Cardiac septum (tissue), 1 donor: ENCODE measurements at places on chromosomes 5 and 9. TPM values are rescaled to one million over a fixed set of nuclear protein-coding genes. Genes with fewer than 3 reads are reported as not detected.

DNA sequence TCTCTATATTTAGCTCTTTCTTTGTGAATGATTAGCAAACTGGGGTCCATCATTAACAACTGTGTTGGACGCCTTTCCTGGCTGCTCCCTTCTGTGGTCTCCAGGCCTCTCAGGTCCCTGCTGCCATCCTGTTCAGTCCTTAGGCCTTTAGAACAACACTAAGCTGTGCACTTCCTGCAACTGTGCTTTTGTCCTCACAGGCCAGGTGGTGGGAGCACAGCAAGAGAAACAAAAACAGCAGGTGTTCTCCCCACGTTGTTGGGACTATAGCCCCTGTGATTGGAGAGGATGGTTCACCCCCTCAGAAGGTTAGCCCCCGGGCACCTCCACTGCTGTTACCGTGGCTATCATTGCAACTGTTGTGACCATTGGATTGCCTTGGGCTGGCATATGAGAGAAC lies 41.7 kb upstream of the CLINT1 start:
- no peak for DNase-seq

The SPEF2 gene
- total RNA-seq: 2.2 TPM

The ARHGEF39 gene
- 0.48 TPM for total RNA-seq

GRCh38 chr9:4221931-4222330 lies 77.9 kb downstream of the GLIS3 start:
- no peak for DNase-seq

GRCh38 chr5:128904805-128905567 lies 60.3 kb upstream of the SLC27A6 start:
- no peak for DNase-seq

DNA sequence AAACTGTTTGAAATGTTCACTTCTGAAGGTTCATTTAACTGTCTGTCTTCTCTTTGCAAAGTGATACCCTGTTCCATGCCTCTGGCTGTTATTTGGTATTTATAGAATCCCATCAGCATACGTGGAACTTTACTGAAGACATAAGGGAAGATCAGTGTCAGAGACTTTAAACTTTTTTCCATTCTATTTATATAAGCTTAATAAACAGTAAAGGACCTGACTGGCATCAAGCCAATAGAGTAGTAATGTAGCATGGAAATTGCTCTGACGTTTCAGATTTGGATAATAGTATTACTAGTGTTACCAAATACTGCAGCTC lies 94.9 kb upstream of the MINAR2 start:
- no peak for DNase-seq

The IGFBPL1 gene
- 0.30 TPM for total RNA-seq

DNA sequence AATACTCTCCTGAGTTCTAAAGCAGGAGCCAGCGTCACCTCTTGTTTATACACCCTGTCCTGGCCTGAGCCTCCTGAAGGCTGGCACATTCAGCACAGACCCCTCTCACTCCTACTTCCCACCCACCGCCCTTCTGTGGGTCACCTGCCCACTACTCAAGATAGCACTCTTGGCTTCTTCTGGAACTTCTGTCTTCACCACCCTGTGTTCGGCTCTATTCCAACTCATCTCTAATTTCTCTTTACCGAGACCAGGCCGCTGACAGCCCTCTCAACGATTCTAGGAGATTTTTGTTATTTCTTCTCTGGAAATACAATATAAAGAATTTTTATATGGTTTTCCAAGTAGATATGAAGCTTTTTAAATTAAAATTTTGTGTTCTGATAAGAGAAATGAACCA lies 57.4 kb downstream of the IRF1 start:
- DNase-seq: no peak

The PCDHB14 gene
- total RNA-seq: 4.4 TPM

DNA sequence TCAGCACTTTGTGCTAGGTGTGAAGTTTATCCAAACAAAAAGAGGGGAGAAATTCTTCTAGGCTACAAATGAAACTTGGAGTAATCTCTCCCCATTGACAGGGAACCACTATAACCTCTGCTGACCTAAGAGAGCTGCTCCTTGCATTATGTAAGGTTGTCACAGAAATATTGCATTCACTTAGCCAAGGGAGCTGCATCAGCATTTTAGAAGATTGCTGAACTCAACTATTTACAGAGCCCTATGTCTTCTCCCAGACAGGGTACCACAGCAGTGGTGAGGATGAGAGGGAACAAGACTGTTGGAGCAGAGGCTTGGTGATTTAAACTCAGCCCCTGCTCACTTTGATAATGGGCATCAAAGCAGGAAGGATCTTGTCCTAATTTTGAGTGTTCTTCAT lies 362.0 kb downstream of the TMEM38B start:
- no peak for DNase-seq

DNA sequence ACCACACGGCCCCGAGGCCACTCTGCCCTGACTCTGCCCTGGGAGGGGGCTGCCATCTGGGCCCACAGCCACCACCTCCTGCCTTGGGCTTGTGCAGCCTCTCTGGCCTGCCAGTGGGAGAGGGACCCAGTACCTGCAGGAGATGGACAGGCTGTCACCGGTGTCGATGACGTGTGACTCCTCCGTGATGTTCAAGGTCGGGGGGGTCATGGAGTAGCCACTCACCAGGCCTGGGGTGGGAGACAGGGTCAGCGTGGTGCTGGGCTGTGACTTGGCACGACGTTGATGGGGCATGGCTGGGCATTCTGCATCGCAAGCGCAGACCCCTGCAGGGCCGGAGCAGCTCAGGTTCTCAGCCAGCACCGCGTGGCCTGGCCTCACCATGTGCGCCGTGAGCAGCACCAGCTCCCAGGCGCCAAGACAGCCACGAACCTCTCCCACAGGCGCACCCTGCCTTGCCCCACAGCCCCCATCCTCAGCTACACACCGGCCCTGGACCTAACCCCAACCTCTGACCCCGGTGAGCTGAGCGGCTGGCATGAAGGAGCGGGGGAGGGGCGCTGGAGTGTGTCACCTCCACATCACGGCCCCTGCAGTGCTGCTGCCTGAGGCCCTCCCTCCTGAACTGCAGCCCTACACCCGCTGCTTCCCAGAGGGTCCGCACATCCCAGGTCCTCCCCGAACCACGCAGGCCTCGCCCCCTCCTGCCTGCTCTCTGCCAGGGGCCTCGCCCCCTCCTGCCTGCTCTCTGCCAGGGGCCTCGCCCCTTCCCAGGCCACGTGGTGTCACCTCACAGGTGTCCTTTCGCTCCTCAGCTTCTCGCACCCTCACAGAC lies 17.6 kb downstream of the FLT4 start:
- DNase-seq: no peak

GRCh38 chr5:33343676-33344327 lies 97.0 kb upstream of the TARS1 start:
- DNase-seq: no peak

DNA sequence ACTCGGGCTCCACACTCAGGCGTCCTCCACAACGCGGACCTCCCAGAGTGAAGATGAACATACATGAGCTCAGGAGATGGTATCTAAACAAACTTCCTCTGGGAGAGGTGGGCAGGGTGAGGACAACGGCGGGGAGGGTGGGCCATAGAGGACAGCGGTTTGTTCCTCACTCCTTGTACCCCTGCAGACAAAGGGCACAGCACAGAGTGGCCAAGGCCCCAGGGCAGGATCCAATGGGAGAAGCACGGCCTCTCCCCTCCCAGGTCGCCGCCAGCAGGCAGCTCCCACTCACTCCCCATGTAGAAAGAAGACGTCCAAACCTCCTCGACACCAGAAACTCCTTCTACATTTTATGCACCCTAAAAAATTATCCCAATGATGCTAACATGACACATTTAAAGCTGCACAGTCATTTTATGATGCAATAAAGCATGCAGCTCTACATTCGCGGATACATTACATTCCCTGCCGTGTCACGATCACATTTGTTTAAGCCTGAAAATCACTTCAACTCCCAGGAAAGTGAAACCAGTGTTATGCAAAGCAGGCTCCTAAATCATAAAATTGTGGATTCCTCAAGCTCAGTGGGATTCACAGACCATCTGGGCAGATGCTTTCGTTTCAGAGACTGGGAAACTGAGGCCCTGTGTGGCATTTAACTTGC lies 87.5 kb upstream of the SARDH start:
- no peak for DNase-seq

The FIBCD1 gene
- total RNA-seq: 0.54 TPM

DNA sequence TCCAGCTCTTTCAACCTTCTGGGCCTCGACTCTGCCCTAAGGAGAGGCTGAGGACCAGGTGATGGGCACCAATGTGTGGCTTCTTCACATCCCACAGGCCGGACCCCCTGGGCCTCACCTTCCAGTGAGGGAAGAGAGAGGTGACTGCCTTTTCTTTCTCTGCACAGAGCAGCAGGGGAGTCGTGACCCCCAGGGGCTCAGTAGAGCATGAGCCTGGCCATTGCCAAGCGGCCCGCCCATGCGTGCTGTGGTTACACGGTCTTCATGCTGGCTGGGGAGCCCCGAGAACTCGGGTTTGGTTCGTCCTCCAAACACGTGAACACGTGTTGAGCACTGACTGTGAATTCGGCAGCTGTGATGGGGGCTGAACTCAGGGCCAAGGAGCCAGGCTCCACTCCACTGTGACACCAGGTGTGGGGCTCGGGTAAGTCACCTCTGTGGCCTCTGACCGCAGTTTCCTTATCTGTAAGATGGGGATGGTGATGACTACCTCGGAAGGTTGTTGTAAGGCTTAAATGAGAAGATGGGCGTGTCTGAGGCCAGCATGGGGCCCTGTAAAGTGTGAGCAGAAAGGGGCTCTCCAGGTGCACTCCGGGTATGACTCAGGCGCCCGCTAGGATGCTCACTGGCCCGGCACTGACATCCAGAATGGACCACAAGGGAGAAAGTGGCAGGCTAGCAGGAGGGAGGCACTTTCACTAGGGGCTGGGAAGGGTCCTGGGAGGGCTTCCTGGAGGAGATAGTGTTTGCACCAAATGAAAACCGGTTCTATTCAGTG lies 13.4 kb upstream of the GRHPR start:
- no peak for DNase-seq

DNA sequence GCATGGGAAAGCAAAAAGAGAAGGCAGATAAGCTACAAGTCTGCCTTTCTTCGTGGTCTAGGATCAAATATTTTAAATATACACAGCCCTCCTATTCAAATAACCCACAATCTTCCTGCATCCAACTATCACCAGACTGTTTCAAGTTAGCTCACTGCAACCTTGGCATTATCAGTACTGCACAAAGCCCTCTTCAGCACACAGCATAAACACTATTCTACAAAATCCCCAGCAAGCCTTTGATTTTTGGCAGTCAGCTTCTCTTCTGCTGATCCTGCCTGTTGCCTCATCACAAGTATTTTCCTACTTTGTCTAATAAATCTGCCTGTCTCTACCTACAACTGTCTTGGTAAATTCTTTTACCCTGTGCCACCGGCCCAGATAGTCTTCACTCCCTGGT lies 142.9 kb downstream of the COX7C start:
- no peak for DNase-seq

The CDX1 gene
- total RNA-seq: 0.16 TPM

DNA sequence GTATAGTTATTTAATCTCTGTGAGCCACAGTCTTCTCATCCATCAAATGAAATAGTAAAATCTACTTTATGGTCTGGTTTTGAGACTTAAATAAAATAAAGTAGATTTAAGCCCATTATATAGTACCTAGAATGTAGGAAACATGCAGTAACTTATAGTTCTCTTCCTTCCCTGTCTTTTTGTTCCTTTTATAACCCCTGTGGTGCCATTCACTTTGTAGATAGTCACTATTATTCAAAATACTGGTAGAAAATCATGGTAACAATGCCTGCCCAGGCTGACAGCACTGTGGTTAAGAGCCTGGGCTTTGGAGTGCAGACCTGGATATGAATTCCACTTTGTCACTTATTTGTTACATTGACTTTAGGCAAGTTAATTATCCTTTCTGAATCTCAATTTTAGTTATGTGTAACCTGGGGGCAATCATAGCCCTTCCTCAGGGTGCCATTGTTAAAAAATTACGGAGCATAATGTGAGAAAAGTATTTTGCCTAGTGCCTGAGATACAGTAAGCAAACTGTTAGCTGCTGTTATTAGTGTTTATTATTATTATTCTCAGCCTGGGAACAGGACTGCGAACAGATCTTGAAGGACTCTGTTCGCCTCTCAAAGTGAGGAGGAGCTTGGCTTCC lies 100.4 kb downstream of the RALGPS1 start:
- no peak for DNase-seq

DNA sequence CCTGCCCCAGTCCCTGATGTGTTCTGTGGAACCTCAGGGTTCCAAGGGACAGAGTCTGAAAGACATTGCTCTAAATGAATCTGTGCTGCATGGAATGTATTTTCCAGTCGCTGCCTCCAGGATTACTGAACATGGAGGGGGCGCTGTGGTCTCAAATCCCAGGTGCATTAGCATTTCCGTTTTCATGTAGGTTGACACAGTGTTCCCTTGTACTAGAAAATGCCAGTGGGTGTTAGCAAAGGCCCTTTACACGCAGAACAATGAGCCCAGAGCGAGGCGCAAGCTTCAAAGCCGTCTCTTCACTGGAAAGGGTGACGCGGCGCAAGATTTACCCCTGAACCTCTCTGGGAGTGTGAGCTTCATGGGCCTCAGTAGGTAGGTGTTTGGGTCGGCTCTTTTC lies 308.3 kb downstream of the SLIT3 start:
- no peak for DNase-seq

DNA sequence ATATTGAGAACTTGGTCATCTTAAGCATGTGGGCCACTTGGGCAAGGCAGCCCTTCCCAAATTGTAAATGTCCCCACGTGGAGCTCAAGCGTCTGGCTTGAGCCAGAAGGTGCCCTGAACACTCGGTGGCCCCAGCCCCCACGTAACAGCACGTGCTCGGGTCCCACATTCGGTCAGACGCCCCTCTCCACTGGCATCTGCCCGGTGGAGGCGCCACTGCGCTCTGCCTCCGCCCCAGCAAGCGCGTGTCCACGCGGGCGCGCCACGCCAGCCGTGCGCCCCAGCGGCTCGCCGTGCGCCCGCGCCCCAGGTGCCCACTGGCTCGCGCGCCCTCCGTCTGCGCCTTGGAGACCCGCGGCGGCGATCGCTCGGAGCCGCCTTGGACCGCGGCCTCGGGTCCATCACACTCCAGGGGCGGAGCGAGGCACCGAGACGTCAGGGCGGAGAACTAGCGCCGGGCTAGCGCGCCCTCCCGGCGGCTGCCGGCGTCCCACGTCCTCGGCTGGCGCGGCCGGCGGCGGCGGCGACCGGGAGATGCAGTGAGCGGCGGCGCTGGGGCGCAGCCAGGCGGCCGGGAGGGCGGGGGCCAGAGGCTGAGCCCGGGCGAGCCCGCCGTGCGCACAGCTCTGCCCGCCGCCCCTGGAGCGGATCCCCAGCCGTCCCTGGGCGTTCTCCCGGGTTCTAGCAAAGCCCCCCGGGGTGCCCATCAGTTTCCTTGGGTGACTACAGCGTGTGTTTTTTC lies at the start of gene PALM2AKAP2:
Gene PALM2AKAP2, plus strand, starts transcription at position 488 of the 742 bp plus-strand sequence. CDS start 291 bp downstream, outside the sequence.
- peak; percentile 81 for DNase-seq

The SH3GLB2 gene
- total RNA-seq: 40.6 TPM

The FBP2 gene
- not detected for total RNA-seq
